ENCODE measurements at places on chromosomes 7 and 10. TPM values are rescaled to one million over a fixed set of nuclear protein-coding genes. Genes with fewer than 3 reads are reported as not detected.

GRCh38 chr7:88344956-88345832 is 38.5 kb upstream of the STEAP4 start:
- peak; percentile 62 for DNase-seq
- no peak overlapping the region for H3K27ac ChIP-seq
- peaks cover 2% of the 10 kb centered on the region for H3K27me3 ChIP-seq
- no peaks in the 10 kb centered on the region for H3K4me1 ChIP-seq

- DNase-seq: no peak
- H3K4me3 ChIP-seq: no peak overlapping the region
- H3K27me3 ChIP-seq: no peaks in the 10 kb centered on the region
Observed at GRCh38 chr10:49758249-49758930, 3.7 kb downstream of the OGDHL start.

Gene MMP21
- not detected for total RNA-seq

DNA sequence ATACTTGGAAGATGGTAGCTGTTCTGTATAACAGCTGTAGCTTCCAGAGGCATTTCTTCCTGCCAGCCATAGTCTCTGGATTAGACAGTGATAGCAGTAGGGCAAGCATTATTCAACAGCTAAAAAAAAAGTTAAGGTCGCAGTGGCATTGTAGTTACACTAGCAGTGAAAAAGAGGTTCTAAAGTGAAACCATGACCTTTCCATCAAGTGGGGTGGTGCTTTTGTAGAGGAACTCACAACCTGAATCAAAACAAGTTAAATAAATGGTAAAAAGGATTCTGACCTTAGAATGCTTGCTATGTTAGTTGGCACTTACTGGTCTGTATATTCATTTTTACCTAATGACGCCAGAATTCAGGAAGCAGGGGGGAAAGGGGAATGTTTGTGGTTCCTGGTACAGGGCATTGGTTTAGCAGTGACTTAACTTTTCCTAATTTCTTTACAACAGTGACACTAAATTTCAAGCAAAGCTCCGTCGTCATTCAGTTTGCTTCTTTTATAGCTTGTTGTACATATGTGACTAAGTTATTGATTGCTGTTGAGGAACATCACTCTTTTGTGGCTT is 55.0 kb downstream of the GBF1 start:
- H3K27me3 ChIP-seq: no peaks in the 10 kb centered on the region
- peak overlapping the region; percentile 8 for H3K27ac ChIP-seq
- peaks cover 30% of the 10 kb centered on the region for H3K36me3 ChIP-seq
- no peak for DNase-seq
- H3K4me1 ChIP-seq: peaks cover 10% of the 10 kb centered on the region
- H3K4me3 ChIP-seq: no peak overlapping the region

Gene PRSS2
- not detected for total RNA-seq

DNA sequence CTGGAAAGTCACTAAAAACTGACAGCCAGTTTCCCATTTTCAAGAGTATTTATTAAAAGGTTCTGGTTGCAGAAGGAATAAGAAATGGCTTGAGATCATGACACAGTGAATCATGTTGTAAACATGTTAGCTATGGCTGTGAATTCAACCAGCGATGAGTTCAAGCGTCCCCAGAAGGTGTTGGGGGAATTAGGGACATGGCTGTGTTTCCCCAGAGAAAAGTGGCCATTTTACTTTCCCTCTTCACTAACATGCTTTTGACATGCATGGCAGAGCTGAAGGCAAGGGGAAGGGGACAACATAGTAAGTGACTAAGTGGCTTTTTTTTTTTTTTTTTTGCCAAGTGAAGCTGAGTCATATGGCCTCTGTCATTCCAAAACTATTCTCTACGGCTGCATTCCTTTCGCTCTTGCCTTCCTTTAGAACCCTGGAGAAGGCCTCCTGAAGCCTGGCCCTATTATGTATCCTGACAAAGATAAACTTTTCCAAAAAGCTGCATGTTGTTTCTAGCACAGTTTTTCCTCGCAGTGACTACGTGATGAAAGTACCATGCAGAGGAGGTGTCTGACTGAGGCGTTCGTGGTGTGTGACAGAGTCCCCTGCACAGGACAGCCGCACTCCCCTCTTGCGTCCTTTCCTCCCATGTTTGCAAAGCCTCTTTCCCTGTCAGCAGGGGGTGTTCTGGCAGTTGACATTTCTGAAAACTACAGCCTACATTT is 46.9 kb downstream of the EGFR start:
- peaks cover 43% of the 10 kb centered on the region for H3K4me1 ChIP-seq
- DNase-seq: peak; percentile 62
- peak overlapping the region; percentile 5 for H3K4me3 ChIP-seq
- H3K36me3 ChIP-seq: no peaks in the 10 kb centered on the region
- no peaks in the 10 kb centered on the region for H3K27me3 ChIP-seq
